ENCODE measurements at places on chromosomes 7 and 10. TPM values are rescaled to one million over a fixed set of nuclear protein-coding genes. Genes with fewer than 3 reads are reported as not detected.

NPC1L1 gene
- total RNA-seq, result not detected

PTPRZ1 gene
- total RNA-seq, result not detected

JCAD gene
- total RNA-seq, result 17.1 TPM

PTPN20 gene
- total RNA-seq, result 0.92 TPM

YWHAG gene
- 97.8 TPM for total RNA-seq

AKR1C2 gene
- 71.3 TPM for total RNA-seq

NUTM2E gene
- total RNA-seq, result 0.19 TPM

HGF gene
- 792 TPM for total RNA-seq

CREB3L2 gene
- 41.2 TPM for total RNA-seq

CHST15 gene
- total RNA-seq, result 14.4 TPM

TYW1B gene
- 3.7 TPM for total RNA-seq

ACSL5 gene
- 0.92 TPM for total RNA-seq

CLRN3 gene
- not detected for total RNA-seq

CPA2 gene
- total RNA-seq, result not detected

TMEM270 gene
- total RNA-seq, result not detected

PLEKHS1 gene
- total RNA-seq, result not detected

RHOBTB1 gene
- 13.8 TPM for total RNA-seq

DYNC1I1 gene
- total RNA-seq, result 3.5 TPM

SCART1 gene
- total RNA-seq, result 3.3 TPM

SPDYE8 gene
- total RNA-seq, result not detected

IKZF1 gene
- total RNA-seq, result not detected

ASB15 gene
- total RNA-seq, result not detected

Measured in aortic smooth muscle cell (primary cell).